ENCODE measurements at places on chromosomes 1 and 21. TPM values are rescaled to one million over a fixed set of nuclear protein-coding genes. Genes with fewer than 3 reads are reported as not detected.

THEM4 gene
- 7.7 TPM for total RNA-seq

ANKRD45 gene
- total RNA-seq = 0.96 TPM

FAAH gene
- total RNA-seq = 70.0 TPM

LIPI gene
- total RNA-seq = not detected

KLF17 gene
- not detected for total RNA-seq

CD1E gene
- total RNA-seq = 0.24 TPM

KIF2C gene
- total RNA-seq = 13.6 TPM

KAZN gene
- 9.8 TPM for total RNA-seq

Measured in colonic mucosa (tissue), 4 donors.